Suppressor macrophage (primary cell): ENCODE measurements at places on chromosomes 4 and X.

DNA sequence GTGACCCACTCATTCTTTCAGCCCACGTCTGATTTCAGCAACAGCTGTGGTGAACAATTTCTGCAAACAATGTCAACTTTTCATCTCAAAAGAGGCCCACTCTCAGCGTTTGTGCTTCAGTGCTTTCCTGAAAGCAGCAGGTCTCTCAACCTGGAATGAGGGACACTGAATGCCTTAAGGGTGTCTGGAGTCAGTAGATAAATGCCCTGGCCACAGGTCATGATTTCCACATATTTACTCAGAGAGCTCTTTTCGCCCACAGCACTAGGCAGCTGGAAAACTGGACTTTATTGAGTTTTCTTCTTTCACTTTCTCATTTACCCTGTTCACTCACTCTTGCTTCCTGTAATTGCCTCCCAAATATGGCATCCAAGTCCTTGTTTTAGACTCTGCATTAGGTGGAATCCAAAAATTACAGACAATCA, 52.8 kb downstream of the NPFFR2 start:
- DNase-seq: no peak

DNA sequence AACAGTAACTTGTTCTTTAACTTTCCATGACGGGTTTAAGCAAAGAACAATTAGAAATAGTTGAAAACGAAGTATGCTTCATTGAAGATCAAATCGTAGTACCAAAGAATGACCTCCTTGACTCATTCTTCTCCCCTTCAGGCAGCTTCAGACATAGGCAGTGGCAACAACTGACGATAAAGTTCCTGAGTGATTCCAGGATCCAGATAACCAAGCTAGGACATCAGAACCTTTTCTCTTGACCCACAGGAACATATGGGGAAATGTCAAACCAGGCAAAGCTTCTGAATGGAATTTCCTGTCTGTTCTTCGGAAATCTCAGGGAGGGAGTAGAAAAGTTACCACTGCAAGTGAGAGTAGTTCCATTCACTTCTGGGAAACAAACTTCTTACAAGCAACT, 74.2 kb downstream of the HS3ST1 start:
- no peak for DNase-seq

DNA sequence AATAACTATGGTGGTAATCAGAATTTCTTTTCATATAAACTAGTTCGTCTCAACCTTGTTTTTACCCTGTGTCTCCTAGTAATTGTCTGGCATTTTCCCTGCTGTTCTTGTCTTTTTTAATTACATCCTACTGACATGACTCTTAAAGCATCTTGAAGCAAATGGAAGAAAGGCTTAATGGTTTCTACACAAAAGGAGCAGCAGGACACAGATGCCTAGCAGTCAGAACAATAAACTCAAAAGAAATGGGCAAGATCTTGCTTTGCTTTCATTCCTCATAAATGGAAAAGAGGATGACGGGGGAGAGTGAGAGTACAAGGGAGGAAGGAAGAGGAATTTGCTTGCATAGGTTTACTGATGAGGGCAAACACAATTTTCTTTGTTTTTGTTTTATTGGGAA, 293.2 kb upstream of the EMCN start:
- no peak for DNase-seq

GRCh38 chr4:78556665-78557064, 5.1 kb downstream of the ANXA3 start:
- DNase-seq: no peak

DNA sequence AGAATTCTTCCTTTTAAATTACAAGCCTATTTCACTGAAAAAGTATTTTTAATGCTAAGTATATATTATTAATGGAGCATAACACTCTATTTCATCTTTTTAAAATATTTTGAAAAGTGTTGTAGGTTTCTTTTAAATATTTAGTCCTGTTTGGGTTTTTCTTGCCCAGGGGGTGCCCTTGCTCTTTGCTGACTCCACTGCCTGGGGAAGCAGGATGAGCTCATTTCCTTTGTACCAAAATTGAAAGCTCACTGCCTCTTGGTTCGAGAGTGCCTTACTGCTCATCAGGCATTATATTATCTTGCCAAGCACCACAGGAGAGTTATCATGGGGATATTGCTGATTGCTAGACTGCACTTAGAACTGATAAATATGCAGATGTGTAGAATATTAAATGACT, 819.2 kb downstream of the PCDH18 start:
- no peak for DNase-seq

DNA sequence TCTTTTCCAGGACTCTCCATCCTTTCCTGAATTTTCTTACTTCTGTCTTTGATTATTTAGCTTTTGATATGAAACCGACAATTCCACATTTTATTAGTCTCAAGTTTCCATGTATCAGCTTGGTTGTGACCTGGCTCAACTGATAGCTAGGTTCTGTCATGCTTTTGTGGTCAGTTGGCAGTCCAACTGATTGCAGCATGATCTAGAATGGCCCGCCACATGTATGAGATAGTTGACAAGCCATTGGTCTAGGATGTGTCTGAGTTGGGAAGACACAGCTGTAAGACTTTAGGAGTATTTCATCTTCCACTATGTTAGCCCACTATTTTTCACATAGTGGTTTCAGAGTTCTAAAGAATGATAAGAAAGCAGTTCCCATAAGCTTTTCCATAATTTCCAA, 117.5 kb upstream of the GRID2 start:
- no peak for DNase-seq
